Activated CD8-positive, alpha-beta T cell treated with anti-CD3 and anti-CD28 coated beads for 36 hours (primary cell): ENCODE measurements at places on chromosomes 2 and 18. TPM values are rescaled to one million over a fixed set of nuclear protein-coding genes. Genes with fewer than 3 reads are reported as not detected.
A peak's percentile ranks its signal among the peaks of the same experiment; 100 is the strongest.

- H3K27ac ChIP-seq, result peak overlapping the region; percentile 97
- peak overlapping the region; percentile 89 for H3K4me3 ChIP-seq
- no peaks in the 10 kb centered on the region for H3K36me3 ChIP-seq
- DNase-seq, result no peak
- H3K27me3 ChIP-seq, result no peaks in the 10 kb centered on the region
Measured at GRCh38 chr2:233059547-233059796, 670 bp upstream of the INPP5D start.

DNA sequence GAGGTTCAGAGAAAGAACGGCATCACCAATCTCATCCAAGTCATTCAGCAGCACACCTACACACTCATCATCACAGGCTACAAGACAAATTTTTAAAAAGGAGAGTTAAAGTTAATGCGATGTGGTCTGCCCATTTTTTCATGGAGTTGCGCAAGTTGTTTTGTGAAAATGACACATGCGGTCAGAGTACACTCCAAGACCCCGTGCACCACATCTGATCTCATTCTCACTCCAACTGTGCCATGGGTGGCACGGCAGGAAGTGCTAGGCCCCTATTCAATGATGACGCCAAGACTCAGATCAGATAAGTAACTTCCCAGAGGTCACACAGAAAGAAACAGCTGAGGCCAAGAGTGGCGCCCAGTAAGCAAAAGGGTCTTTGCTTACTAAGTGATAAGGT lies 119.8 kb downstream of the LAMA1 start:
- no peak for DNase-seq
- no peaks in the 10 kb centered on the region for H3K4me1 ChIP-seq
- no peaks in the 10 kb centered on the region for H3K36me3 ChIP-seq
- no peaks in the 10 kb centered on the region for H3K27me3 ChIP-seq
- no peak overlapping the region for H3K4me3 ChIP-seq

DNA sequence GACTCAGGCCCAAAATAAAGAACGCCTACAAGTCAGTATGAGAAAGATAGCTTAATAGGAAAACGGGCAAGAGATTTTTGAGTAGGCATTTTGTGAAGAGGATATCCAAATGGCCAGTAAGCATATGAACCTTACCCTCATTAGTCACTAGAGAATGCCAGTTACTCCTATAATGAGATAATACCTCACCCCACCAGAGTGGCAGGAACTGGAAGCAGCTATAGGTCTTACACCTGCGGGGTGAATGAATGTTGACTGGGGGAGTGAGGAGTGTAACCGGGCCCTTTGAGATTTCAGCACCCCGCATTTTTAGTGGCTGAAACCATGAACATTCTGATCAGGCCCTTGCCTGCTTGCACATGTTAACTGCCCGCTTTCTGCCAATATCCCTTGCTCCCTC lies 7.5 kb upstream of the PTPN2 start:
- no peak overlapping the region for H3K4me3 ChIP-seq
- peaks cover 12% of the 10 kb centered on the region for H3K27me3 ChIP-seq
- no peaks in the 10 kb centered on the region for H3K36me3 ChIP-seq
- H3K27ac ChIP-seq, result no peak overlapping the region
- H3K4me1 ChIP-seq, result peaks cover 15% of the 10 kb centered on the region
- DNase-seq, result no peak

GRCh38 chr2:99421469-99421868 lies 68.3 kb downstream of the REV1 start:
- no peak overlapping the region for H3K4me3 ChIP-seq
- no peaks in the 10 kb centered on the region for H3K27me3 ChIP-seq
- DNase-seq, result no peak
- peaks cover 41% of the 10 kb centered on the region for H3K36me3 ChIP-seq
- H3K4me1 ChIP-seq, result peaks cover 4% of the 10 kb centered on the region

- DNase-seq, result no peak
- no peaks in the 10 kb centered on the region for H3K4me1 ChIP-seq
- H3K27me3 ChIP-seq, result no peaks in the 10 kb centered on the region
Measured at GRCh38 chr18:30342675-30343074, 699.9 kb downstream of the DSC3 start.

- no peak for DNase-seq
- no peak overlapping the region for H3K4me3 ChIP-seq
- H3K36me3 ChIP-seq, result no peaks in the 10 kb centered on the region
- peaks cover 10% of the 10 kb centered on the region for H3K27me3 ChIP-seq
- no peak overlapping the region for H3K27ac ChIP-seq
- no peaks in the 10 kb centered on the region for H3K4me1 ChIP-seq
Measured at GRCh38 chr2:9179572-9180201, 26.9 kb upstream of the ASAP2 start.

DNA sequence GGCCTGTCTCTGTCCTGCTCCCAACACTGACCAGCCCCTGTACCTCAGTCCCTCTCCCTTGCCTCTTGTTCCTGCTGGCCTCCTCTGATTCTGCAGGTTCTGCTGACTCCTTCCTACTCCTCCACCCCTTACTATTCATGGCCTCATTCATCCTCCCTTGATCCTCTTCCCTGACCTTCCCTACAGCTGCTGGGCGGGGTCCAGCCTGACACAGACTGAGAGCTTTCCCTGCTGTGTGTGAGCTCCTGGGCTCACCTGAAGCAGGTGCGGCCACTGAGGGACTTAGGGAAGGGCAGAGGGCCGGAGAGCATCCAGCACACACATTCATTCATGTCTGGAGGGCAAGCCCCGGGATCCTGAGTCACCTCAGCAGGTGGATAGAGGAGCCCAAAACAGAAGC lies 185.6 kb downstream of the CTIF start:
- no peak overlapping the region for H3K27ac ChIP-seq
- no peak overlapping the region for H3K4me3 ChIP-seq
- DNase-seq, result no peak

Gene CRYBA2
- total RNA-seq, result not detected

Gene MARCHF4
- not detected for total RNA-seq

Gene TBR1
- total RNA-seq, result not detected
